NCI-H2107 (cell line): ENCODE measurements at places on chromosomes 3 and 15.

- DNase-seq, result no peak
These were observed 40.1 kb downstream of the CDCP1 start for GRCh38 chr3:45105855-45106671.

- DNase-seq, result no peak
These were observed 55.8 kb upstream of the DGKG start for GRCh38 chr3:186417791-186418190.

DNA sequence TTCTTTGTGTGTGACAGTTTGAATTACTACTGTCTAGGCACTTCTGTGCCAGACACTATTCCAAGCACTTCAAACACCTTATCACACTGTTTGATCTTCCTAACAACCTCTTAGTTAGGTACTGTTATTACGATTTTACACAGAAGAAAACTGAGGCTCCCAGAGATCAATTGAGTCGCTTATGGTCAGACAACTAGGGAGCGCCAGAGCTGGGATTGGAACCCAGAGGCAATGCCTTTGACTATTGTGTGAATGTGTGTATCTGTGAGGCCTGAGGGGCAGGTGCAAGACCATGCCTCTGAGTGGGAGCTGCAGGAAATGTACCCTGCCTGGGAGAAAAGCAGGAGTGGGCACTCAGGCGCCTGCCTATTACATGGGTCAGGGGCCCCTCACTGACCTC lies 1.8 kb downstream of the TRH start:
- no peak for DNase-seq

DNA sequence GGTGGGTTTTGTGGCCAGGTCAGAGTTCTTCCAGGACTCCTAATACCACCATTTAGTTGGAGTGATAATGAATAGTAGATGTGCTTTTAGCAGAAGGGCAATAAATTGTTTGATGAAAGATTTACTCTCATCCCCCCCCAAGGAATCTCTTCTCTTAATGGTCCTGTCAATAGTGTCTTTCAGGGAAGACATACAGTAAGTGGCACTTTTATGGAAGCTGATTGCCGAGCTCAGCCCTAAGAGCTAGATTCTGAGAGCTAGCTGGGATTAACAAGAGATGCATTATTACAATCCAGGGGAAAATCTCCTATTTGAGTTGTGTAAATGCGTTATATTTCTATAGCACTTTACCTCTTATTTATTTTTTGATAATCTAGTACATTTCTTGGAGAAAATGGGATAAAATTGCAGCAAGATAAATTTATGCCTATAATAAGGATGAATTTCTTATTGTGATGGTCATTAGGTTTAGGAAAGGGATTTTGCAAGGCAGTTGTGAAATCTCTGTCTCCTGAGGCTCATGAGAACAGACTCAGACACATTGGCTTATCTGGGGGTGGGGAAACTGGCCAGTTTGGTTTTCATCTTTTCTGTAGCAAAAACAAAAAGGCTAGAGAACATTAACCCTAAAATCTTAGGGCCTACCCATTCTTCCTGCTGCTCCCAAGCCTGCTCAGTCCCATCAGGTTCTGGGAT lies 41.6 kb upstream of the CLSTN2 start:
- no peak for DNase-seq

GRCh38 chr3:69092030-69092516 lies 7.3 kb downstream of the ARL6IP5 start:
- no peak for DNase-seq

DNA sequence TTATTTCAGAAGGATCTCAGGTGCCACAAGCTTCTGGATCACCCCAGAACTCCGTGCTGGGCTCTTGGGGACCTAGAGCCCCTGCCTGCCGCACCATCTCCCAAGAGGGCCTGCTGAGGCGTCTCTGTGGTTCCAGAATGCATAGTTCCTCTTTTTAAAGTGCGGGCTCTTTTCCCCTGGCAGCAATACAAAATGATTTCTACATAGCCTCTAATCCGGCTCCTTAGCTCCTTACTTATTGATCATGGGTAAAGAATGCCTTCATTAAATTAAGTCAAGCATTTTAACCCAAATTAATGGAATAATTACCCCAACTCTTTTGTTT lies 121.9 kb downstream of the ATP10A start:
- no peak for DNase-seq

- no peak for DNase-seq
These were observed 21.4 kb downstream of the SECISBP2L start for GRCh38 chr15:49024840-49025239.

DNA sequence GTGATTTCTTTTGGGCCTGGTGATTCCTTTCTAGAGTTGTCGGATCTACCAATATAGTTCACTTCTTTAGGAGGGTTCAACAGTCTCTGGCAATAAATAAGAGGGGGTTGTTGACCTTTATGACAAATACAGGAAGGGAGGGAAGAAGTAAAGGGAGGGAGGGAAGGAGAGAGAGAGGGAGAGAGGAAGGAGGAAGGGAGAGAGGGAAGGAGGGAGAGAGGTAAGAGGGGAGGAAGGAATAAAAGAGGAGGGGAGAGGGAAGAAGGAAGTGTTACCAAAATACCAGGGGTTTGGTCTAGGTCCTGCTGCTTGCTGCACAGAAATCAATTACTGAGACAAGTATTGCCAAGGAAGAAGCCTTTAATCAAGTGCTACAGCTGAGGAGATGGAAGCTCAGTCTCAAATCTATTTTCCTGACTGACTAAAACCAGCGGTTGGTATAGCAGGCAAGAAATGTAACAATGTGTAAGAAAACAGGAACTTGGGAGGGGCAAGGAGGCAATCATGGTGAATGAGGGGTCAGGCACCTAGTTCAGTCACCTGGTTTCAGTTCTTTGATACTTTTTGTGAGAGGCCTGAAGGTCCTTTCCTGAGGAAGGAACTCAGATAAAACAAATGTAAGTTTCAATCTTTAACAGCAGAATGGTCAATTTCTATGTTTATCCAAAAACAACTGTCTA lies 14.1 kb upstream of the TMEM40 start:
- DNase-seq, result no peak

DNA sequence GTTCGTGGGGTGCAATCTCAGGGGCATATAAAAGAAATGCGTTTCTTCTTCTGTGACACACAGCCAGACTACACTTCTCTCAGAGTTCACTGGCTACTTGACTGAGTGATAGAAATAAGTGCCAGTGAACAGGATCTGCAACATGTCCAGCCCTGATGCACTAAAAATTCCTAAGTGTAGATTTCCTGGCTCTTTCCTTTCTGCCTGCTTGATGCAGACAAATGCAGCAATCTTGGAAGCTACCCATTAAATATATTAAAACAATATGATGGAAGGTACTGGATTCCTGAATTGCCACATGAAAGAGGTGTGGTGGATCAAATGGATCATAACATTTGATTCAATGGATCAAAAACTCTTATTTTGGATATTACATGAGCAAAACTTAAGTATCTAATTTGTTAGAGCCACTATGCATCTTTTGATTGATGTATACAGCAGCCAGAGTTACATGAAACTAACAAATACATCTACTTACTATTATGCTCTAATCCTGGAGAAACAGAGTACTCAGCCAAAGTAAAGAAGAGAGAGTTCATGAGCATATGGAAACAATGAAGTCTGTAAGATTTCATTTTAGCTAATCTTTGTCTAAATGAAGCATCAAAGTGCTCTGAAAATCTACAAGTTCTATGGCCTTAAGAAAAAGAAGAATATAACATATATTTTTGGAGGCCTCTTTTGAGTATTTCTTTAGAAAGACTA lies 222.6 kb downstream of the ZNF385D start:
- DNase-seq, result no peak

GRCh38 chr3:167166594-167167253 lies 213.4 kb downstream of the ZBBX start:
- DNase-seq, result no peak

DNA sequence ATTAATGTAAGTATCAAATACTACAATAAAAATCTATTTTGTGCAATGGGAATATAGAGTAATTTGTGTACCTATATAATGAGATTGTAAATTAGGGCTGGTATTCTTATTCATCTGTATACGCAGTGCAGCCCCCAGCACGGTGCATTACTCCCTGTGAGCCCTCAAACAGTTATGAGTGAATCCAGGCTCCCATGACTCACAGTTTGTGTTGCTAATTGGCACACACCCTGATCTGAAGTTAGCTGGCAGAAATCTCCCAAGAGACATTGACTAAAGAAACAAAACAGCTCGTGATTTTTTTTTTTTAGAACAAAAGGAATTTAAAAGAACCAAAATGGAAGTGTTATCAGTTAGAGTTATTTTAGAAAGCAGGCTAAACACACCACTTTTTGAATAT lies 15.7 kb downstream of the GK5 start:
- DNase-seq, result no peak

DNA sequence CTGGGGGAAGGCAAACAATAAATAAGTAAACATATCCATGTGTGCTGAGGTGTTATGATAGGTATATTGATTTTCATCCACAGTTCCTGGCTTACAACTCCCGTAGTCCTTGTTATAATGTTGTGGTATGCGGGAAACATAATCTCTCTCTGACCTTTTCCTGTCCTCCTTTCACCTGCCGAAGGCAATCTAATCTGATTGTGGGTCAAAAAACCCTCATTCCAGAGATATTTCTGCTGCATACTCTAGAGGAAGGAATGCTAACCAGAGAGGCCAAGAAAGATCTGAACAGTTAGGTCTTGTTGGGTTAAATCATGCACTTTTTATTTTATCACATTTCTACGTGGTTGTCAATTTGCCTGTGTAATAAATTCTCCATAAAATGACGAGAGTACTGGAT lies 383.6 kb upstream of the SEMA6D start:
- DNase-seq, result no peak

DNA sequence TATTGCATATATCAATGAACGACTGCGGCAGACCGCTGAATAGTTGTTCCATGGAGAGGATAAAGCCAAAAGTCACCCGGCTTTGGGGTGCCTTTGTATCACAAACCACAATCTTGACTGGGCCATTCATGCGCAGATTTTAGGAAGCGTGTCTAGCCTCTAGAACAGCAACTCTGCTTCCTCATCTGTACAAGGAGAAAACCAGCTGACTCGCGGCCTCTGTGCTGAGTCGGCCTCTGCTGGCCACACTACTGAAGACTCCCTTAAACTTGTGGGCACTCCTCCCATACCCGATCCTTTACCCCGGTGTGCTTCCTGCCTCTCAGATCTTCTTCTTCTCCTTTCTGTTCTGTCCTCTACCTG lies 872 bp downstream of the DLEC1 start:
- no peak for DNase-seq

DNA sequence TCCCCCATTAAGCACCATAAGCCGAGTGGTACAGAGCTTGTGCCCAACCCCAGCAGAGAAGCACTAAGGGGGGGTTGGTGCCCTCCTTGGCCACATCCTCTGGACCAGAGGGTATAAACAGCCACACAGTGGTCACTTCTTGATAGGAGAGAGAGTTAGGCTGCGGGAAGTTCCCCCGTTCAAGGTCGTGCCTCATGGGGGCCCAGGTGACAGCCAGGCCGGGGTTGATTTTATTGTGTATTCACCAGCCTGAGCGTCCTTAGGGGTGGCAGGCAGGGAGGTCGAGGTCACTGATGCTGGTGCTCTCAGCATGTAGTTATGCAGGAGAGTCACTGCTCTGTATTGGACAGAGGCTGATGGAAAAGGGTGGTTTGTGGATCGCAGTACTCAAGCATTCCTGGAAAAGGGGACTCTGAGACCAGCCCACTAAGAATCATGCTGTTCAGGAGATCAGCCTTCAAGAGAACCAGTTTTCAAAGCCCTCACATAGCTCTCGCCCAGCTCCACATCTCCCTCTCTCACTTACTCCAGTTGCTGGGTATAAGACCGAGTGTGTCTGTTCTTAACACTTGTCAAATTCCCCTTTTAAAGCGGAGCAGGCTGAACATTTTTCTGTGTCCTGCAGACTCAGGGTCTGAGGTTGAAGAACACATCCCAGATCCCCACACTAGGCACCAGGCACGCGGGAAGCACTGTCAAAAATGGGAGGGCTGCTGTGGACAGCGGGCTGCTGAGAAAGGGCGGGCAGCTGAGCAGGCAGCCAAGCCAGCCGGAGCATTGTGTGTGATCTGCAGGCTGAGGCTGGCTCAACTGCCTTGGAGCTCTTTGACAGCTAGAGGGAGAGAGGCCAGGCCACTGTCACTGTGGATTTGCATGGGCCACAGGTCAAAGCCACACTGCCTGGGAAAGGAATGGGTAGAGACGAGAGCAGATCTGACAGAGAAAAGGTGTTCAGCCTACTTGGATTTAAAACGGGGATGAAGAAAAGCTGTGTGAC lies 279.3 kb upstream of the LRRFIP2 start:
- DNase-seq, result no peak

GRCh38 chr3:71101626-71102025 lies 481.9 kb downstream of the FOXP1 start:
- DNase-seq, result no peak

DNA sequence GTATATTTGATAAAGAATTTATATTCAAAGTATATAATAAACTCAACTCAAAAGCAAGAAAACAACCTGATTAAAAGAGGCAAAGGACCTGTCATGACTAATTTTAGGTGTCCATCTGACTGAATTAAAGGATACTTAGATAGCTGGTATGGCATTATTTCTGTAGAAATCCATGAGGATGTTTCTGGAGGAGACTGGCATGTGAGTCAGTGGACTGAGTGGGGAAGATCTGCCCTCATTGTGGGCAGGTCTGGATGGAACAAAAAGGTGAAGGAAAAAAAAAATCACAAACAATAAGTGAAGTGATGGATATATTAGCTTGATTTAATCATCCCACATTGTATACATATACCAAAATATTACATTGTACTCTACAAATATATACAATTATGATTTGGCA lies 16.6 kb downstream of the ANKRD28 start:
- DNase-seq, result no peak

DNA sequence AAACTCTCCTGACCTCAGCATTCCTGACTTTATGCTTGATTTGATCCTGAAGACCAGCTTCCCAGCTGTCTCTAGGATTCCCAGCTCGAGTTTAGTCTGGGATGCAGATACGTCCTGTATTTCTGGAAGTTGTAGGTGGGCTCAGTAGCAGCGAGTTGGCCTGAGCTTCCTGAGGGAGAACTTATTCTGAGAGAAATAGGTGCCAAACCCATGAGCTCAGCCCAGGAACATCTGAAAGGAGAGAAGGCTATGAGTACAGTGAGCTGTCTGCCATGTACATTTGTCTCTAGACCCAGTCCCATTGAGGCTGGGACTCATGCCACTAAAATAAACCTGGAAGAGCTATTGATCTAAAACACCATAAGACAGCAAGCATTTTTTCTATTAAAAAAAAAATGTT lies 36.6 kb upstream of the SLC9A9 start:
- no peak for DNase-seq

DNA sequence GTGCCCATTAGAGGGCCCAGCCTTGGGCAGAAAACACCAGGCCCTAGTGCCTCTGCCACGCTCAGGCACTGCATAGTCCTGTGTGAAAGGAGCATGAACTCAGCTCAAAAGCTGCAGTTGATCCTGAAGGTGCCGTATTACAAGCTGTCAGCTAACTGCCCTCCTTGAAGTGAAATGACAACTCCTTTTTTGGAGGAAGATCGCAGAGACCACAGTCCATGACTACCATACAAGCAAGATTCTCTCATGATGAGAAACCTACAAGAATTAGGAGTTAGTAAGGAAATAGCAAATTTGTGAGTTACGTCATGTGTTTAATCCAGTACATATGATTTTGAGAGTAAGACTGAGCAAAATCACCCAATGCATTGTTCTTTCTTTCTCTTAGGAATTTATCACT lies 513.9 kb upstream of the NR2F2 start:
- no peak for DNase-seq

GRCh38 chr3:4821975-4822374 lies 157.3 kb upstream of the BHLHE40 start:
- no peak for DNase-seq

GRCh38 chr3:89268059-89268458 lies 160.6 kb downstream of the EPHA3 start:
- no peak for DNase-seq
